ENCODE measurements at places on chromosomes 2 and 18.

- DNase-seq, result no peak
Measured at GRCh38 chr2:221120643-221121042, 451.5 kb downstream of the EPHA4 start.

DNA sequence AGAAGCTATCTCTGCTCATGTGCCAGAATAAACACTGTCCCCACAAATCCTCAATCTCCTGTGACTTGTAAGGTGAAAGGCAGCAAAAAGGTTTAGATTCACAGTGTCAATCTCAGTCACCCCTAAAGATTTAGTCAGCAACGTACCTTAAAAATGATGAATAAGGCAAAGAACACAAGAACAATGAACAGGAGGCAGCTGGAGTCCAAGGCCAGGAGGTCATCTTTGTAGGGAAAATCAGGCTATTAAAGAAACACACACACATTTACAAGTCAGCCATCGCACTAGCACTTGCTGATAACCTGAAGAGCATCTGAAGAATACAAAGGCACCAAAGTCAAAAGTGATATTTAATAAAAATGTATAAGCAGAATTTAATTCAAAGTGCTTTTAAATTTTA is 16.6 kb downstream of the LAPTM4A start:
- DNase-seq, result no peak

DNA sequence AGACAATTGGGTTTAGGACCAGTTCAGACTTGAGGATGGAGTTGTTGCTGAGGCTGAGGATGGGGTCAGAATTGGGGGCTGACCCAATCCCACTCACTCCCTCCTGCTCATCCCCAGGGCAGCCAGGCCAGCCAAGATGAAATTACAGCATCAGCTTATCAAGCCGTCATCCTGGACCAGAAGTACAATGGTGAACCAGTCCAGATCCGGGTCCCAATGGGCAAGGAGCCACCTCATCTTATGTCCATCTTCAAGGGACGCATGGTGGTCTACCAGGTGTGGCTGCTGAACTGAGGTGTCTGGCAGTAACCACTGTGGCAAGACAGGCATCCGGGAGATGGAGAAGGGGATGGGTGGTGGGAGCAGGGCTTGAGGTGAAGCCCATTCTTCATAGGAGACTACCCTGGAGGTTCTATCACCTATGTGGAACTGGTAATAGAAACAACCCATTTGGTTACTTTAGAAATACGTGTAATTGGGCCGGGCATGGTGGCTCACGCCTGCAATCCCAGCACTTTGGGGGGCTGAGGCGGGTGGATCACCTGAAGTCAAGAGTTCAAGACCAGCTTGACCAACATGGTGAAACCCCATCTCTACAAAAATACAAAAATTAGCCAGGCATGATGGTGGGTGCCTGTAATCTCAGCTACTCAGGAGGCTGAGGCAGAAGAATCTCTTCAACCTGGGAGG is 13.9 kb downstream of the VIL1 start:
- DNase-seq, result no peak

DNA sequence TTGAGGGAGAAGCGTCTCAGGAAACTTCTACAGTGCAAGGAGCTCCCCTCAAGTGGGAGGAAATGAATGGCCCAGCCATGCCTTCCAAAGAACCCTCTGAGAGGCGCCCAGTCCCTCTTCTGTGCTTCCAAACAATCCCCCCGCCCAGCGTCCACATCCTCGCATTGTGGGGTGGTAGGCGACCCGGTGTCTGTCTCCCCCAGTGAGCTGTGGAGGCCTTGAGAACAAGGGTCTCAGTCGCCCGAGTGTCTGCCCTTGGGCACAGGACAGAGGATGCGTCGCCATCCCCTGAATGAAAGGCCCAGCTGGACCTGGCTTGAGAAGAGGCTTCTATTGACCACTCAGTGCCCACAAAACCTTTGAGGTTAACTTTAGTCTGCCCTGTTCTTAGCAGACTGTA is 29.7 kb downstream of the INPP5D start:
- DNase-seq, result no peak

- DNase-seq, result no peak
Measured at GRCh38 chr2:185108588-185108987, 510.3 kb downstream of the ZNF804A start.

GRCh38 chr2:191023235-191023679 is 9.3 kb upstream of the STAT1 start:
- DNase-seq, result no peak

GRCh38 chr2:25371253-25372241 is 29.8 kb upstream of the DNMT3A start:
- DNase-seq, result no peak

DNA sequence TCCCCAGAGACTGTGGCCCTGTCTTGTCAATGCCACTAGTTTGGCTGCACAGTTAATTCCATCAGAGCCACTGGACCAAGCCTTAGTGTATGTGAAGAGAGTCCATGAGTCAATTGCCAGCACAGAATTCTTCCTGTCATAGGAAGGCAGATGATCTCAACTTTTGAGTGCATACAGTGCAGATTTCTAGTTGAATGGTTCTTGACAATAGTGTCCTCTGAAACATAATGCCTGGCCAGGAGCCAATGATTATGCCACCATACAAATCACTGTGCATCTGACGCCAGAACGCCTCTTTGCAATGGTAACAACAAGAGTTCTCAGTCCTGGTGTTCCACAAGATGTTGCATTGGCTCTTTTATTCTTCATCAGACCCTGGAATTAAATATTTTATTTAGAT is 7.1 kb downstream of the NEUROD1 start:
- DNase-seq, result no peak

GRCh38 chr2:143901185-143901842 is 618.6 kb downstream of the ZEB2 start:
- no peak for DNase-seq

GRCh38 chr2:73292906-73293533 is 328 bp downstream of the EGR4 start:
- DNase-seq, result no peak

DNA sequence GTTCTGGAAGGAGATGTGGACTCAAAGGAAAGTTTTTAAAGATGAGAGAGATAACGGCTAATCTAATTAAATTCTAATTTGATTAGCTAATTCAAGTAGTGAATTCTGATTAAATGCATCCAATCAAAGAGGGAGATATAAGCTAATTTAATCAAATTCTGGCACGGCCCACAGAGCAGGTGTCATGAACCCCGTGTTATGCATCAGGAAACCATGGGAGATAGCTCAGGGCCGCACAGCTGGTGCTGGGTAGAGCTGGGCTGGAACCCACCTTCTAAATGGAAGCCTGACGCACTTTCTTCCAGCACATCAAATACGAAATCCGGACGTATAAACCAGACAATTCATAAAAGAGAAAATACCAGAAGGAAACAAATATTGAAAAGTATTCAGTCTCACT is 57.2 kb downstream of the GREB1 start:
- no peak for DNase-seq

- no peak for DNase-seq
Measured at GRCh38 chr2:108612153-108612513, 77.9 kb downstream of the LIMS1 start.

DNA sequence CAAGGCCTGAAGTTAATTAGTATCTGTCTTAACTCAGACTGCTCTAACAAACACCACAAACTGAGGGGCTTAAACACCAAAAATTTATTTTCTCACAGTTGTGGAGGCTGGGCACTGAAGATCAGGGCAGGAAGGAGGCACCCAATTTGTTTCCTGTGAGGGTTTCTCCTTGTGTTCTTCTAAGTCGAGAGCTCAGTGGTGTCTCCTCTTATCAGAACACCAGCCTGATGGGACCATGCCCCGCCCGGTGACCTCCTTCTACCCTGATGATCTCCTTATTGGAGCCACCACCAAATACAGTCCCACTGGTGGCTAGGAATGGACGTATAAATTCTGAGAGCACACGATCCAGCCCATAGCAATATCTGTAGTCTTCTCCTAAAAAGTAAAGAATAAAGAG is 20.5 kb downstream of the TMEM18 start:
- DNase-seq, result no peak

GRCh38 chr2:26347286-26347865 is 787 bp upstream of the ADGRF3 start:
- no peak for DNase-seq

Data from activated effector memory CD4-positive, alpha-beta T cell treated with Interleukin-2 at 50 U/mL for 16 hours (primary cell).